NCI-H2029 (cell line): ENCODE measurements at places on chromosomes 12 and 14.

GRCh38 chr14:42322531-42323284 is 716.0 kb downstream of the LRFN5 start:
- DNase-seq, result no peak

DNA sequence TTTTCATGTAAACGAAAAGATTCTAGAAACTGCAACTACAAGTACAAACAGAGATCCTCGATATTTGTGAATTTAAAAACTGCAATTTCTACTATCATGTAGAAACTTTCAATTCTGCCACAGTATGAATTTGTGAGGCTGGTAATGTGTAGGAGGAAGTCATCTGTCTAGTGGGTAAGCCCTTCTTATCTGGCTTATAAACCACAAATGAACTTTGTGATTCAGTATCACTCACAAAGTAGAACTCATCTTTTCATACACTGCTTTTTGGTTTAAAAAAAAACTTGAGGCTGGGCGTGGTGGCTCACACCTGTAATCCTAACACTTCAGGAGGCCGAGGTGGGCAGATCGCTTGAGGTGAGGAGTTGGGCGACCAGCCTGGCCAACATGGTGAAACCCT is 20.7 kb downstream of the GTF2A1 start:
- no peak for DNase-seq

DNA sequence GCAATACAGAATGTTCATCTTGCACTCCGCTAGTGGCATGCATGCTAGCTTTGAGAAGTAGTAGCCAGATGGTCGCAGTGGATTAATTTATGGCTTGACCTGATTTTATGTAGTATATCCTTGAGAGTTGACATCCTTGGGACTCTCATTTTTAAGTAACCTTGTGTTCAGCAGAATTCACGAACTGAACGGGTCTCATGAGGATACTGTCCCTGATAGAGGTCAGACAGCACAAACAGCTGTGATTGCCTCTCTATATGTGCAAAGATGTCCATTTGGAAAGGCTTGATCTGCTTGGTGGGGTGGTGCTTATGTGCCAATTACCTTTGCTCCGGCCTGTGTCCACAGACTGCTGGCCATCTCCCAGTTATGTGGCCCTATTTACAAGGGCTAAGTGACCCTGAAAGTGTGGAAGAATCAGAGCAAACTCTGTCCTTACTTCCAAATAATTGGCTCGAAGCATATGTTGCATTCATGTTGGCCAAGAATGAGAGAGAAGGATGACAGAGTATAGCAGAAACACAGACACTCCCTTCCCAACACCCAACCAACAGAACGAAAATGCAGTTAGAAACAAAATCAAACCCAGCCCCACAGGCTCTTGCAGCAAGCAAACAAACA is 167.1 kb downstream of the CRADD start:
- DNase-seq, result no peak

DNA sequence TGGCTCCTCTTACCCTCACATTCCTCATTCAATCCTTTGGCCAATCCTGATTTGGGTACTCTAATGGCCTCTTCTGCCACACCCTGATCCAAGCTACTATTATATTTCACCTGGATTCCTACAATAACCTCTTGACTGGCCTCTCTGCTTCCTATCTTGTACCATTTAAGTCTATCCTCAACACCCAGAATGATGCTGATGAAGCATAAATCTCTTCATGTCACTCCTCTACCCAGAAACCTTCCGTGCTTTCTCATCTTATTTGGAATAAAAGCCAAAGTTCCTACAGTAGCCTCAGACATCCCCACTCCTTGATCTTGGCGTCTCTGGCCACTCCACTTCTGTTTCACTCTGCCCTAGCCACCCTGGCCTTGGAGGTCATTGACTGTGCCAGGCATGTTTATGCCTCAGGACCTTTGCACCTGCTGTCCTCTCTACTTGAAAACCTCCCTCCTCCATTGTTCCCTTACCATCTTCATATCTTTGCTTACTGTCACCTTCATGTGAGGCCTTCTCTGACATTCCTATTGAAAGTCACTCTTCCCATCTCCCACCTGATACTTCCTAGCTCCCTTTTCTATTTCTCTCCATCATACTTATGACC is 46.4 kb upstream of the NRXN3 start:
- DNase-seq, result no peak

DNA sequence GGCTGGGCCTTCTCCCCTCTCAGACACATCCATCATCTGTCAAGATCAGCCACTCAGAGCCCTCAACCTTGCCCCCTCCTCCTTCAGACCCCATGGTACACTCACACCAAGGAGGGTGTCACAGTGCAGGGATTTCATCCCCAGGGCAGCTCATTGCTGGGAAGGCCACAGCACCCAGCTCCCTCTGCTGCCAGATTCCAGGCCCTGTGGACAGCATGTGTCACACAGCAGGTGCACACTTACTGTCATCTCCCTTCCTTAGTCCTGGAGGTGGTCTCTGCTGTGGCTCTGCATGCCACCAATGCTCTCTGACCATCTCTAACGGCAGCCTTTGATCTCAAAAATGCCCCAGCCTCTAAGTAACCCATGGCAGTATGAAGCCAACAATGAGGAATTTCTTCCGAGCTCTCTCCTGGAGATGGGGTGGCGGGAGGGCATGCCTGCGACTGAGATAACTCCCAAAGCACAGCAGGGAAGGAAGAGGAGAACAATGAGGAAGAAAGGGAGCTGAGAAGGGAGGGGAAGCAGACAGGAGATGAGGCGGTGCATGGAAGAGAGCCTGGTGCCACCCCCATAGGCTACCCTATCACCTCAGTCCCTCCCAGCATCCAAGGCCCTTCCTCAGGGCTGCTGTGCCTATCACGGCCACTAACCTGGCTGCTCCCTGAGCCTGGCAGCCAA is 101.0 kb downstream of the SINHCAF start:
- no peak for DNase-seq

- DNase-seq, result peak; percentile 8
Observed at GRCh38 chr14:52700701-52701172, 5.4 kb upstream of the ERO1A start.

DNA sequence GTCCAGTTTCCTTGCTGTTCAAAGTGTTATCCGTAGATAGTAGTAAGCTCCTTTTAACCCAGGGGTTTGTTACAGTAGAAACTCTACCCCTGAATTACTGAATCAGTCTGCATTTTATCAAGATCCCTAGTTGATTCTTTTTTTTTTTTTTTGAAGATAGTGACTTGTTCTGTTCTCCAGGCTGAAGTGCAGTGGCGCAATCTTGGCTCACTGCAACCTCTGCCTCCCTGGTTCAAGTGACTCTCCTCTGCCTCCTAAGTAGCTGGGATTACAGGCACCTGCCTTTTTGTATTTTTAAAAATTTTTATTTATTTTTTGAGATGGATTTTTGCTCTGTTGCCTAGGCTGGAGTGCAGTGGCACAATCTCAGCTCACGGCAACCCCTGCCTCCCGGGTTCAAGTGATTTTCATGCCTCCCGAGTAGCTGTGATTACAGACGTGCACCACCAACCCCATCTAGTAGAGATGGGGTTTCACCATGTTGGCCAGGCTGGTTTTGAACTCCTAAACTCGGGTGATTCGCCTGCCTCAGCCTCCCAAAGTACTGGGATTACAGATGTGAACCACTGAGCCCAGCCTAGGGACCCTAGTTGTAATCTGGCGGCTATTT is 10.5 kb downstream of the LARP4 start:
- DNase-seq, result no peak

- DNase-seq, result no peak
Observed at GRCh38 chr12:48441069-48441468, 31.3 kb upstream of the ANP32D start.
